ENCODE measurements at places on chromosomes 1 and 21.

DNA sequence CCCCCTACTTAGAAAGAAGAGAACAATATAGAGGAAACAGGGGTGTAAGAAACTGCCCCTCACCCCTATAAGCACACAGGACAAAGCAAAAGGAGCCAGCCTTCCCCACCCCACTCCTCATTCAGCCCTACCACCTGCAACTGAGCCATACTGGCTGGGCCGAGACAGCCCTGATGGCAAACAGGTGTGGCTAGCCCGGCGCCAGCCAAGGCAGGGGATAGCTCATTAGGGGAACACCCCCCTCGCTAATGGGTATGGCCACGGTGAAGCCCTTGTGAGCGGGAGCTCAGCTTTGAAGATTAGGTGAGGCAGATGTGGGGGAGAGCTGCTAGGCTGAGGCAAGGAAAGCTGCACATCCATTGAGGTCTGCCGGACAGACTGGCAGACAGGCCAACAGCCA, 65.5 kb downstream of the ERI3 start:
- peak; percentile 59 for DNase-seq

DNA sequence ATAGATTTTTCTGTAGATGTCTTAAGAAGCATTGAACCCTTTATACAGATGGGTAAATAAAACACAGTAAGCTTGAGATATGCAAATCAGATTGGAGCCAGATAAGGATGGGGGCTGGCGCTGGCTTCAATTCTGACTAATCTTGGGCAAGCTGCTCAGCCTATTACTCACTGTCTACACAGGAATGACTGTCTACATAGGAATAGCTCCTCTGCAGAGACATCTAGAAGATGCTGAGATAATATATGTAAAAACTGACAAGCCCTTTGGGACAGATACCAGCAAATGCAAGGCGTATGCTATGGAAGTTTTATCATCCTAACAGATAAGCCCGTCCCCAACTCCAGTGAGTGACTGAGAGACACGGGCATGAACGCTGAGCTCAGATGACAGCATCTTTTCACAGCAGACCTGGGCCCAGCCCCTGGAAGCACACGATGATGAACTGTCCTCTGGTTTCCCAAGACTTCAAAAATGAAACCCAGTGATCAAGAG, 1.7 kb downstream of the CLDN14 start:
- no peak for DNase-seq

- no peak for DNase-seq
These were observed 170.7 kb downstream of the ST6GALNAC5 start for GRCh38 chr1:77038000-77038399.

DNA sequence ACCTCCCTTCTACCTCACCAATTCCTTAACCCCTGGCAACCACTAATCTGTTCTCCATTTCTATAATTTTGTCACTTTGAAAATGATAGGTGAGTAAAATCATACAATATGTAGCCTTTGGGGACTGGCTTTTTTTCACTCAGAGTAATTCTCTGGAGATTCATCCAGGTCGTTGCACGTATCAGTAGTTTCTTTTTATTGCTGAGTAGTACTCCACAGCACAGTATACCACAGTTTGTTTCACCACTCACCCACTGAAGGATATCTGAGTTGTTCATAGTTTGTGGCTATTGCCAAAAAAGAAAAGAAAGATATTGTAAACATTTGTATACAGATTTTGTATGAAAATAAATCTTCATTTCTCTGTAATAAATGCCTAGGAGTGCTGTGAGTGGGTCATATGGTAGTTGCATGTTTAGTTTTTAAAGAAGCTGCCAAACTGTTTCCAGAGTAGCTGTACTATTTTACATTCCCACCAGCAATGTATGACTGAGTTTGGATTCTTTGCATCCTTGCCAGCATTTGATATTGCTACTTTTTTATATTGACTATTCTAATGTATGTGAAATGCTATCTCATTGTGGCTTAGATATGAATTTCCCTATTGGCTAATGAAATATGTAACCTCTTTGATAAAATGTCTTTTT, 3.7 kb downstream of the CHD1L start:
- DNase-seq, result no peak

DNA sequence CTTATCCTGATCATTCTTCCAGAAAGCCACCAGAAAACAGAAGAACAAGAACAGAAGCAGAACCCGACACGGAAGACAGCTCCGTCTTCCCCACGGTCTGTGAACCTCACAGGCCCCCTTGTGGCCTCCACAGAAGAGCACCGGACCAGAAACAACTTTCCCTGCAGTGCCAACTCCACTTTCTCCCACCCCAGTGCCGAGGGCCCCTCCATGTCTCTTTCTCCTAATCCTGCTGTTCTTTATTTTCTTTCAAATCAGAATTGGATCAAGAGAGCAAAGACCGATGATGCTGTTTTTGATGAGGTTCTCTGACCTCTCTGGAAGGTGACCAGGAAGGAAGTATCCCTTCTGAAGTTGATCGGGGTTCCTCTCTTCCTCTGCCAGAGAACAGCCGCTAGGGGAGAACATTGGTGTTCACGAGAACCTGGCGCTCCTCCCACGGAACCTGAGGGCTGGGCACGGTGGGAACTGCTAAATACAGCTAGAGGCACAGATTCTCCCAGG, 58.9 kb upstream of the CTTNBP2NL start:
- peak; percentile 11 for DNase-seq

DNA sequence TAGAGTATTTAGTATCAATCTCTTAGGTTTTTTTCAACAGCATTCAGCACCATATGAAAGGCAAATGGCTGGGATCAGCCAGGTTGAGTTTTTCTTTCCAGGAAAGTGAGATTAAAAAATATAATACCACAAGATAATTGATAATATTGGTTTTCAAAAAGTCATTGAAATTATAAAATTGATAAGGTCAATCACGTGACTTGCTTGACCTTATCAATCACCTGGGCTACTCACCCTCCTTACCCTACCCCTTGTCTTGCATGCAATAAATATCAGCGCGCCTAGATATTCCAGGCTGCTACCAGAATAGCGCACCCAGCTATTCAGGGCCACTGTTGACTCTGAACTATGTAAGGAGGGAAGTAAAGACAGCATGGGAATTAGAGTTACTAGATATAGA, 31.5 kb downstream of the EBNA1BP2 start:
- no peak for DNase-seq

GRCh38 chr1:232587141-232588008, 42.6 kb downstream of the SIPA1L2 start:
- DNase-seq, result no peak

DNA sequence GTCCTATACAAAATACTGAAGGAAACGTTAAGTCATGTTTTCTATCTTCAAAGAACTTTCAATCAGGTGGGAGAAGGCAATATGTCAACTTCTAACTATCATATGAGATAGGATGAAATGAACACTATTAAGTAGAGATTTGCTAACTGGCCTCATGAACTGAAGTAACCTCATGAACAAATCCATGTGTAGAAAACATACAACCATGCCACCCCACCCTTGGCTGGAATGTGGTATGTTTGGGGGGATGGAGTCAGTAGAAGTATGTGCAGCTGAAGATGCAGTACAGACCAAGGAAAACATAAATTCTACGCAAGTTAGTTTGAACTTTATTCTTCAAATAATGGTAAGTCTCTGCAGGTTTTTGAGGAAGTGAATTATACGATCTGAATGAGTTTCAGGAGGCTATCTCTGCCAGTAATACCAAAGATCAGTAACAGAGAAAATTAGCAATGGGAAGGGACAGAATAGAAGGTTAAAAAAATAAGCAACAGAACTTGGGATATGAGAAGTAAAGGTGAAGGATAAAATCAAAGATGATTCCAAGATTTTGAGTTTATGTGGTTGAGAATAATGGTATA, 4.5 kb downstream of the TRMT1L start:
- DNase-seq, result no peak

- no peak for DNase-seq
These were observed 23.7 kb upstream of the LYPLAL1 start for GRCh38 chr1:219149953-219150352.

DNA sequence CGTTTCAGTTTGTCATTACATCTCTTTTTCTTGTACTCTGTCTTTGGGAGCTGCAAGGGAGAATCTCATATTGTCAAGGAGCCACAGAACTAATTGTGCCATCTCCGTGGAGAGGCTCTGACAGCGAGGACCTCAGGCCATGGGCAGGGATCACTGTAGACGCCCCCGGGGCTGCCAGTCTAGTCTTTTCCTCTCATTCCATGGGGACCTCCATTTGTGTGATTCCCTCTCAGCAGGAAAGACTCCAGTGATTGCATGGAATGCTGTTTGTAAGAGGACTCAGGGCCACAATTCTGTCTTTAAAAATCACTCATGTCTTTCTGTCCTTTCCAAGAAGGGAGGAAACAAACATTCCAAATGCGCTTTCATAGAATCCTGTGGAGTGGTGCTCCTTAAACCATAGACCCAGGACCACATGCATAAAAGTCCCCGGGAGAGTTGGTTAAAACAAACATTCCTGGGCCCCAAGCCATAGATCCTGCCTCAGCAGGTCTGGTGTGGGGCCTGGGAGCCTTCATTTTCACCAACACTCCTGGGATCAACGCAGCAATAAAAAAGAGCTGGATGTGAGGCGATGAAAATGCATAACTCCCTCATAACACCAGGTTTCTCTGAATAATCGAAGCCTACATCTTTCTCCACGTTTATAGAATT, 104.5 kb downstream of the ZP4 start:
- DNase-seq, result no peak

GRCh38 chr1:12006167-12006921, 13.0 kb upstream of the MIIP start:
- no peak for DNase-seq

- DNase-seq, result no peak
These were observed 11.9 kb upstream of the CLDN8 start for GRCh38 chr21:30227633-30228404.

DNA sequence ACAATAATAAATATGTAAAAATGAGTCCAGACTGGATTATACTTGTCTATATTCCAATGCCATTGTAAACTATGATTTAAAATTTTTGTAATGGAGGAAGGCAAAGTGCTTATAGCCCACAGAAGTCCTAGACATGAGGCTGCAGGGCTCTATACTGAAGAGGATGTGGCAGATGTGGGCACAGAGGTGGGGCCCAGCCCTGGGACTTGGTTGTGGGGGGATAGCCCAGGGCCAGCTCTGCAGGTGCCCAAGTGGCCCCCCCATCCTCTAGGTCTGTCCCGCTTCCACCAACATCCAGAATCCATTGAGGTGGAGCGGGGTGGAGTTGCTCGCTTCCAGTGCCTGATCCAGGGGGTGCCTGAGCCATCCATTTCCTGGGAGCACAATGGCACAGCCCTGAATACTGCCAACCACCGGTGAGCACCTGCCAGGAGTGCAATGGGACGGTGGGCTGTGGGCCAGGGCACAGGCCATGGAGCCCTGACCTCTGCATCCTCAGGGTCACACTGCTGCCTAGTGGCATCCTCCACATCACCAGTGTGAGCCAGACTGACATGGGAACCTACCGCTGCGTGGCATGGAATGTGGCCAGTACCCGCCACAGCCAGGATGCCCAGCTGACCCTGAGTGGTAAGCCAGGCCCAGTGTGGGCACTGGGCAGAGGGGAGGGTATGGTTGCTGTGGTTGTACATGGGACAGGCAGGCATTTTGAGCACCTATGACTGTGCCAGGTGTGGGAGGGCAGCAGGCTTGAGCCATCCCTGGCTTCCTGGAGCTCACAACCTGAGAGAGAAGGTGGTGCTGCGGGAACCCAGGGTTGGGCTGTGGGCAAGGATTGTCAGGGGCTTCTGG, 21.0 kb downstream of the SLC27A3 start:
- DNase-seq, result no peak

- no peak for DNase-seq
These were observed 308.6 kb upstream of the PROX1 start for GRCh38 chr1:213679153-213679552.

- no peak for DNase-seq
These were observed 12.9 kb downstream of the BTG2 start for GRCh38 chr1:203318229-203318517.

Data from NCI-H2107 (cell line).